ENCODE measurements at places on chromosomes 2 and 18.

- H3K27ac ChIP-seq: no peak overlapping the region
- no peaks in the 10 kb centered on the region for H3K36me3 ChIP-seq
- H3K27me3 ChIP-seq: no peaks in the 10 kb centered on the region
- no peak overlapping the region for H3K4me3 ChIP-seq
Measured at GRCh38 chr2:157497638-157498314, 53.9 kb upstream of the CYTIP start.

GRCh38 chr2:174675615-174676014, 78.0 kb upstream of the WIPF1 start:
- no peak overlapping the region for H3K27ac ChIP-seq
- H3K4me1 ChIP-seq: peaks cover 7% of the 10 kb centered on the region
- H3K36me3 ChIP-seq: peaks cover 10% of the 10 kb centered on the region
- H3K27me3 ChIP-seq: no peaks in the 10 kb centered on the region
- no peak overlapping the region for H3K4me3 ChIP-seq
- no peak for DNase-seq

- H3K27me3 ChIP-seq: no peaks in the 10 kb centered on the region
- H3K27ac ChIP-seq: no peak overlapping the region
- H3K4me1 ChIP-seq: no peaks in the 10 kb centered on the region
Measured at GRCh38 chr18:53534695-53535094, 689.8 kb downstream of the MBD2 start.

- no peaks in the 10 kb centered on the region for H3K27me3 ChIP-seq
- no peak overlapping the region for H3K27ac ChIP-seq
- no peak overlapping the region for H3K4me3 ChIP-seq
- DNase-seq: no peak
- H3K4me1 ChIP-seq: no peaks in the 10 kb centered on the region
Measured at GRCh38 chr2:144358374-144358964, 161.4 kb downstream of the ZEB2 start.

DNA sequence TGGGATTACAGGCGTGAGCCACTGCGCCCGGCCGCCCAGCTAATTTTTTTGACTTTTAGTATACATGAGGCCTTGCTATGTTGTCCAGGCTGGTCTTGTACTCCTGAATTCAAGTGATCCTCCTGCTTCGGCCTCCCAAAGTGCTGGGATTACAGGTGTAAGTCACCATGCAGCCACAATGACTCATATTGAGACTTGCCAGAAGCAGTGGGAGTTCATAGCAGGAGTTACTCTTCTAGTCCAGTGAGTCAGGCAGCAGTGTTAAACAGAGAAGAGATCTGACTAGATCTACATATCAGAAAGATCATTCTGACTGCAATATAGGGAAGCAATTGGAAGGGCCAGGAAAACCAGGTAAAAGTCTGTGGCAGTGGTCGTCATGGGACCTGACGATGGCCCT, 1.5 kb upstream of the FLACC1 start:
- H3K27ac ChIP-seq: no peak overlapping the region
- no peaks in the 10 kb centered on the region for H3K27me3 ChIP-seq
- peaks cover 1% of the 10 kb centered on the region for H3K4me1 ChIP-seq

GRCh38 chr2:16553226-16553625, 112.4 kb downstream of the CYRIA start:
- H3K4me3 ChIP-seq: no peak overlapping the region
- H3K4me1 ChIP-seq: no peaks in the 10 kb centered on the region
- no peak overlapping the region for H3K27ac ChIP-seq
- DNase-seq: no peak

GRCh38 chr2:24176326-24176725, 1.5 kb downstream of the FAM228A start:
- H3K36me3 ChIP-seq: no peaks in the 10 kb centered on the region
- no peaks in the 10 kb centered on the region for H3K4me1 ChIP-seq
- no peaks in the 10 kb centered on the region for H3K27me3 ChIP-seq
- no peak for DNase-seq
- H3K4me3 ChIP-seq: no peak overlapping the region
